Stimulated activated naive CD4-positive, alpha-beta T cell treated with Interleukin-2 at 50 U/mL for 16 hours (primary cell): ENCODE measurements at places on chromosomes 11 and 22.

DNA sequence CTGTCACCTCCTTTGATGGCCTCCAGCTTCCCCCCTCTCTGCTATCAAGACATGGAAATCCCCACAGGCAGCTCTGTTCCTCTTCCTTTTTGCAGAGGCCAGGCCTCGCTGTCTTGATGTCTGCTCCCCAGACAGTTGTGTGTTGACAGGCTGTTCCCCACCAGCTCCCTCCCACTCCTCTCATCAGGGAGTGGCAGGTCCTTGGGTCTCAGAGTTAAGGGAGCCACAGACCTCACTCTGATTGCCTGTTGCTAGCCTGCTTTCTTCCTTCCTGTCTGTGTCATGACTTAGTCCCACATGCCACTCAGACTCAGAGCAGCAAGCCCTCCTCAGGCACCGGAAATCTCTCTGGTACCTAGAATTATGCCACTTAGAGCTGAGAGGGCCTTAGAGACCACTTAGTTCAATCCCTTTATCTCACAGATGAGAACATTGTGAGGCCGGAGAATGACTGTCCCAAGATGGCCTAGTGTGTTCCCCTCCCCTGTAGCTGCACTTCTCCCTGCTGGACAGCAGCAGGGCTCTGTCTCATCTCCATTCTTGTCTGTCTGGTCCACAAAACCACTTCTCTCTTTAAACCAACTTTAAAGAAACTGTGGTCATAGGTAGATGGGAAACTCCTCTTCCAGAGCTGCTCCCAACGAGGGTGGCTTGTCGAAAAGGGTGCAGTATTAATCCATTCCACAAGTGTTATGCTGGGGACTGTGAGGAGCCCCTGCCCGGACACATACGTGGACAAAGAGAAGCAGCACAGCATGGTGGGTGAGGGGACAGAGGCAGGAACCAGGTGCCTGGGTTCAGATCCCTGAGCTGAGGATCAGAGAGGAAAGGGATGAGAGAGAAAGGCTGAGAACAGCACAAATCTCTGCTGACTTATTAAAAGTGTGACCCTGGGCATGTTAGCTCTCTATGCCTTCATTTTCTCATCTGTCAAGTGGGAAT lies 4.2 kb downstream of the AMPD3 start:
- DNase-seq: peak; percentile 51

DNA sequence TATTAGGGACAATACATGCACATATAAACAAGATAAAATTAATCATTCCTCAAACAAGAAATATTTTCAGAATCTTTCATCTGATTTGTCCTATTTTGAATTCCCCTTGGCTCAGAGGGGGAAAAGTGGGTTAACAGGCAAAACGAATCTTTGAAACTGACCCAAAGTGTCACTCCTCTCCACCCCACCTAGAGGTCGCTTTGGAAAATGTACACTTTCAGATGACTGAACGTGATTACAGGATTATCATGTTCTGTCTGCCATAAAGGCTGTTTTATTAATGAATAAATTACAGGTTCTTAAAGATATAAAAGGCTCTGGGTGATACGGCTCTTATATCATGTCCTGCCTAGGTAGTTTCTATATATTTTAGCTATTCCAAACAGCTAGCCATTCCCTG lies 1735.0 kb downstream of the LRRC4C start:
- no peak for DNase-seq

DNA sequence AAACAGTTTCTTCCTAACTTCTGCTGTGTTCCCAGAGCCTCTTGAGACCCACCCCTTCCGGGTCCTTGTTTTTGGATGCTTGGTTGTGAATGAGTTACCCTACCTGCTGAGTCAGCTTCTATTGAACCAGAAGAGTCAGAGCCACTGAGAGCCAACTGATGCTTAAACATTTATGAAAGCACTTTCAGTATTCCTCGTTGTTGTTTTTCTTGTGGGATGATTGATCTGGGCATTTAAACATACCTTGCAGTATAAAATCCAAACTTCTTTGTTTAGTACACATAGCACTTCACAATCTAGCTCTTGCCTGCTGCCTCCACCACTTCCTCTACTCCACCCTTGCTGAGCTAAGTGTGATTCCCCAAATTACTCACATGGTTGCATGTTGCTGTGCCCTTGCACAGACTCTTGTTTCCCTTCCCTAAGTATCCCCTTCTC lies 5.5 kb downstream of the PRSS23 start:
- peak; percentile 24 for DNase-seq

- no peak for DNase-seq
Measured at GRCh38 chr22:22550789-22551434, 8.2 kb downstream of the PRAME start.

GRCh38 chr22:46537946-46538813 lies 760 bp upstream of the CELSR1 start:
- DNase-seq: no peak

DNA sequence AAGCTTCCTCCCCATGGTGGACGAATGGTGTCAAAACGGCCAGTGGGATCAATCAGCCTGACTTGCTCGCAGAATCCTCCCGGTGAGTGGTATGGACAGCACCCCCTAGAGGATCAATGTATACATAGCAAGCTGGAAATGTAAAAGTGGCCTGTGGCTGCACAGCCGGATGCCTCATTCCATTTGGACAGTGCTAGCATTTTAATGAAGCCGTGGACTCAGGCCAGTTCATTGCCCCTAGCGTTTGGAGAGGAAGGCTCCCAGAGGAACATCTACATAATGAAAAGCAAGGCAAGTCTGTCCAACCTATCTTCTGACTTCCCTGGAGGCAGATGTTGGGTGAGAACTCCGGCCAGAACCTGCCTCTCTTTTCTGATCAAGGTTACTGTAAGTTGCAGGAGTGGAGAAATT lies 942.3 kb downstream of the NTM start:
- DNase-seq: no peak

- no peak for DNase-seq
Measured at GRCh38 chr11:57424137-57424791, 2.7 kb downstream of the SLC43A3 start.

DNA sequence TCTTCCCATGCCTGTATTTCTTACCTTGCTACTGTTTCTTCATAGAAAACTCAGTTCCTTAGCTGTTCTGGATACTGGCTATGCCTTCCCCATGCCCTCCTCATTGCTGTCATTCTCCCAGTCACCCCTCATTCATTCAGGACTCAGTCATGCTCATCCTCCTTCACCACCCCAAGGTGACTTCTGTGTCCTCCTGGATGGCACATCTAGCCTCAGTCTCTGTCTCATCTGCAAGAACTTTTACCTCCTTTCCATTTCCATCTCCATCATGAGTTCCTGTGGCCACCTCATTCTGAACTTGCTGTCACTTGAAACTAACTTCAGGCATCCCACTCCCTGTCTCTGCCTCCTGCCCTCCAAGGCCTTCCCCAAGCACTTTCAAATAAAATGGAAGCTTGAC lies 42.3 kb downstream of the PANX1 start:
- no peak for DNase-seq

- DNase-seq: no peak
Measured at GRCh38 chr22:49735901-49736421, 91.7 kb downstream of the BRD1 start.

DNA sequence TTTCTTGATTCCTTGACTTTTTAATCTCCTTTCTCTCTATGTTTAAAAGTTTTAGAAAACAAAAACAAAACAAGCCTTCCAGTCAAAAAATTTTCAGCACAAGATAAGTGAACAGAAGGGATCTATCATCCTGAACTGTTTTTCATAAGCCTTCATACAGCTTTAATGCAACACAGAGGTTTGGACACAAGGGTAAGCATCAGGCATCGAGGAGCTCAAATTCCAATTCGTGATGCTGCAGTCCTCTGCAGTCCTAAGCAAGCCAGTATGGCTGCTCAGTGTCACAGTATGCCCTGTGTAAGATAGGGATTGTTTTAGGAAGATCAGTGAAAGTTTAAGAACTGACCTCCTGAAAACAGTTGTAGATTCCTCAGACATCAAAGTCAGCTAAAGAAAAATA lies 740.9 kb downstream of the NTM start:
- DNase-seq: no peak

DNA sequence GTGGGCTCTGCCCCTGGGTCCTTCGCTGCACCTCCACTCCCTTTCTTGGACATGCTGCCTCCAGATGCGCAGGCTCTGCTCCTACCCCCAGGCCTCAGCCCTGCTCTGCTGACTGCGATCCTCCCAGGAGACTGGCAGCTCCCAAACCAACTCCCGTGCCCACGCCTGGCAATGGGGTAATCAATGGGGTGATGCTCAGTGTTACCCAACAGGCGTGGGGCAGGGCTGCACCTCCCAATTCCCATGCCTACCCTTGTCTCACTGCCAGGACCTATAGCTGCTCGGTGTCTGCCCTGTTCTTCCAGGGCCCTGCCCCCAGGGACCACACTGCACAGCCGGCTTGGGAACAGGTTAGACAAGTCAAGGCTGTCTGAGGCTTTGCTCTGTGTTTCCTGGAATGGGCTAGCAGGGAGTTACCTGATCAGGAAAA lies at the start of gene ALDH3B2:
Gene ALDH3B2, minus strand, starts transcription at position 182 of the 430 bp plus-strand sequence. CDS start 7,688 bp downstream, outside the sequence.
- DNase-seq: no peak

DNA sequence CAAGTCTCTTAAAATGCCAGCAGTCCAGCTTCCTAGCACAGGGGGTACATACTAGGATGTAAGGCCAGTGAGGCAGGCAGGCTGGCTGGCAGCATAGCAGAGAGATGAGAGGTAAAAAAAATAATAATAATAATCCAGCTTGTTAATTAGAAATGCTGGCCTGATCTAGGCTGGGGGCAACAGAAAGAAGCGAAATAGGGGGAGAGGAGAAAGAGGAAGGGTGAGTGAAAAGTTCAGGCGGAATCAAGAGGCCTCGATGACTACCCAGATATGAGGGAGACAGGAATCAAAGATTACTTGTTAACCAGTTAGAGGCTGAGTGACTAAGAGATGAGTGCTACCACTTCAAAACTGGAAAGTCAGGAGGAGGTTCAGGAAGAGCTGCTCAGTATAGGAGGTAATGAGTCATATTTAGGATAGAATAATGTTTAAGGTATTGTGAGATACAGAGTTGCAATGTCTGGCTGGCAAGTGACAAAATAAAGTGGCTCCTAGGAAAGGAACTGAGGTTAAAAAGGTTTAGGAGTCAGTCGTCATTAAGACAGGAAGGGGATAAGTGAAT lies 2.8 kb downstream of the ALKBH8 start:
- DNase-seq: no peak

GRCh38 chr11:120268686-120269085 lies 28.7 kb downstream of the POU2F3 start:
- DNase-seq: no peak

DNA sequence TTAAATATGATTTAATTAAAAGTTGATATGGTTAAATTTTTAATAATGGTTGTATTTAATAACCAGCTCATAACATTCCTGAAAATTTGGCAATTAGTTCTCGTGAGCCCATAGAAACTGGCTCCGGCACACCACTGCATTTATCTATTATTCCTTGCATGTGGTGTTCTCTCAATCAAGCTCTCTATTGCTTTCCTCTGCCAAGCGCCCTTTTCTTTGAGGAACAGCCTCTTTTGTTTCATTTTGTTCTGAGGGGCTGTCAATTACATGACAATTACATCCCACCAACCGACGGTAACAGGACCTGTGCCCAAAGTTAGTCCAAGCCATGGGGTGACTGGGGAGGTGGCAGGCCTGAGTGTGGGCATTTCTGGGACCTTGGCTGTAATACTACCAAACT lies 8.1 kb downstream of the C11orf91 start:
- no peak for DNase-seq

GRCh38 chr11:125253795-125254525 lies 89.4 kb downstream of the PKNOX2 start:
- DNase-seq: no peak

DNA sequence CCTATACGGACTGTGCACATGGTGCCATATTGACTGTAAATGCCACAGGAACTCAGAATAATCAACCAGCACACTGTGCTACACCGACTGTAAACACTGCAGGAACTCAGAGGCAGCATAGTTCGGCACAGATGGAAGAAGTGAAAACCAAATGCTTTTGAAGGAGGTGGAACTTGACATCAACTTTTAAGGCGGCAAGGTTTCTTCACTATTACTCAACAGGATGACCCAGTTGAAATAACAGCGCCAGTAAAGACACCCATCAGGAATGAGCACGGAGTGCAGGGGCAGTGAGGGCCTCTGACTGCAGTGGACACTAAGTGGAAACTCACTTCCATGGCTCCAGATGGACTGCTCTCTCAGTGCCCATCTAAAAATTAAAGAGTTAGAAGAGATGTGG lies 15.7 kb downstream of the TESMIN start:
- DNase-seq: no peak

DNA sequence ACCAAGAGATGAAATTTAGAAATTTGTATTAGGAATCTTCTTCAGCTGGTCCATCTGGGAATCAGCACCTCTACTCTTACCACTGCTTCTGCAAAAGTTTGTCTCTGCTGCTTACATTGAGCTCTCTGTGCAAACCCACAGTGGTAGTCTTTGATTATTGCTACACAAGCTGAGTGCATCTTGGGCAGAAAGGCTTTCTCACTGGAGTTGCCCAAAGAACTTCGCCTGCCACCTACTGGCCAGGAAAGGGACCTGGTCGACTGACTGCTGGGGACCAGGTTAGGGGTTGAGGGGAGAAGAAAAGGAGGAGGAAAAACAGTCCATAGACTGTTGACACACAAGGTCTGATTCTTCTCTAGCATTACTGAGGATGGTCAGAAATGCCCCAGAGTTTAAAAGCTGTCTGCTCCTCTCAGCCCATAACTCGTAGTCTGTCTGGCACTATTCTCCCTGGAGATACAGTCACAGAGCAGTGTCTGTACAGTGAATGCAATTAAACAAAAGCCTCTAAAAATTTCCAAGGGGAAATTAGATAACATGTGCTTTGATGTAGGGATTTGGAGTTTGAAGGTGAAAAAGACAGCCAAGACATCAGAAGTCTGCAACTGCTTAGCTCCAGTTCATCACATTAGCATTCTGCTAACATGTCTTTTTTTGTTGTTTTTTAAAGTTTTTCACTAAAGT lies 215.0 kb upstream of the CTSC start:
- peak; percentile 7 for DNase-seq

GRCh38 chr22:19040888-19041703 lies 81.1 kb downstream of the DGCR2 start:
- DNase-seq: no peak

- no peak for DNase-seq
Measured at GRCh38 chr22:45503816-45504372, 1.2 kb downstream of the FBLN1 start.

- no peak for DNase-seq
Measured at GRCh38 chr11:92763336-92763735, 206.1 kb upstream of the MTNR1B start.

GRCh38 chr22:25420471-25420924 lies 144.0 kb upstream of the GRK3 start:
- no peak for DNase-seq

- DNase-seq: no peak
Measured at GRCh38 chr11:58742981-58743880, 11.5 kb upstream of the GLYAT start.

- DNase-seq: no peak
Measured at GRCh38 chr22:23820748-23821211, 18.0 kb downstream of the DERL3 start.

DNA sequence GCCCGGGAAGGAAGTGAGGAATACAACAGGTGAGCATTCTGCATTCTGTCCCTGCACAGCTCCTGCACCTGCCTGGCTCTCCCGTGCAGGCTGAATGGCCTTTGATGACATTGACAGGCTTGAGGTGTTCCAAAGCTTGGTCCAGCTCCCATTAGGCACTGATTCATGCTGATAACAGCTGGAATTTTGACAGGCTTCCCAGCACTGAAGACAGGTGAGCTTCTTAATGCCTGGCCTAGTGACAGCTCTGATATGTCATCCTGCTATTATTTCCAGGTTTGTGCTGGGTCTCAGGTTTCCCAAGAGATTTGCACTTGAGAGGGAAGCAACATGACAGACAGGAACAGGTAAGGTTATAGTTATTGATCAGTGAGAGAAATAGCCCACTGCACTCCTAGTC lies 58.0 kb upstream of the MTNR1B start:
- no peak for DNase-seq

GRCh38 chr22:19673660-19674059 lies 40.6 kb upstream of the SEPTIN5 start:
- DNase-seq: no peak
